ENCODE measurements at places on chromosomes 2 and 18.

GRCh38 chr2:150373374-150373773 lies 114.1 kb downstream of the RND3 start:
- DNase-seq = no peak

DNA sequence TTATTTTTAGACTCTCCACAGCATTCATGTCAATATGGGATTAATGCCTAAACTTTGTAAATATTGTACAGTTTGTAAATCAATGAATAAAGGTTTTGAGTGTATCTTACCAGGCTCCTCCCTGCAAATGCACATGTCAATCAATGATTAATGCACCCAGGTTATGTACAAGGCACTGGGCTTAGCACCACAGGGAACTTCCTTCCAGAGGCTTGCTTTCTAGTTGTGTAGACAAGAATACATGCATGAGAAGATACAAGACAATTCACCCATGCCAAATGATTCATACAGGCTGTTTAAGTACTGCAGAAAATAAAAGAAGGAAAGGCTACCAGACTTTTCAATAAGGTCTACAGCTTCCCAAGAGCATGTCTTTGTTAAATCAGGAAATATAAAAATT lies 114.1 kb downstream of the MMADHC start:
- DNase-seq = no peak

- DNase-seq = no peak
Observed at GRCh38 chr18:55552526-55553189, 35.3 kb downstream of the TCF4 start.

DNA sequence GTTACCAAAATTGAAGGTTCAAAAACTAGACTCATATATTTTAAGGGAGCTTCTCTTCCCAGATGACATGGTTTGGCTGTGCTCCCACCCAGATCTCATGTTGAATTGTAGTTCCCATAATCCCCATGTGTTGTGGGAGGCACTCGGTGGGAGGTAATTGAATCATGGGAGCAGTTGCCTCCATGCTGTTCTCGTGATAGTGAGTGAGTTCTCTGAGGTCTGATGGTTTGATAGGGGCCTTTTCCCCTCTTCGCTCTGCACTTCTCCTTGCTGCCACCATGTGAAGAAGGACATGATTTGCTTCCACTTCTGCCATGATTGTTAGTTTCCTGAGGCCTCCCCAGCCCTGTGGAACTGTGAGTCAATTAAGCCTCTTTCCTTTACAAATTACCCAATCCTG lies 140.1 kb downstream of the MAIP1 start:
- no peak for DNase-seq

GRCh38 chr2:69770747-69771146 lies 28.8 kb downstream of the ANXA4 start:
- DNase-seq = no peak

DNA sequence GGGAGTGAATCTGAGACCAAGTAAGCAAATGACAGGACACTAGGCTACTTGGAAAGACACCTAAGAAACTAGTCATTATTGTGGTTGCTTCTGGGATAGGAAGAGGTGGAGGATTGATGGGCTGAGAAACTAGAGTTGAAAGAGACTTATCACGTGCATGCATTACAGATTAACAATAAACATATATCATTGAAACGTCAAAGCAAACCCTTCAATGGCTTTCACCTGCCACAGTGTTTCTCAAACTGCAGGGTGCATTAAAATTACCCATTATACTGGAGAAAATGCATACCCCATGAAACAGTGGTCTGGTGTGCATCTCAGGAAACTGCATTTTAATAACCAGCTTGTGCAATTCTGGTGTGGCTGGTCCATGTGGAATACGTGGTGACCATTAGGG lies 318.8 kb downstream of the SMAD2 start:
- no peak for DNase-seq

GRCh38 chr2:71534201-71534600 lies 80.8 kb downstream of the DYSF start:
- DNase-seq = no peak

DNA sequence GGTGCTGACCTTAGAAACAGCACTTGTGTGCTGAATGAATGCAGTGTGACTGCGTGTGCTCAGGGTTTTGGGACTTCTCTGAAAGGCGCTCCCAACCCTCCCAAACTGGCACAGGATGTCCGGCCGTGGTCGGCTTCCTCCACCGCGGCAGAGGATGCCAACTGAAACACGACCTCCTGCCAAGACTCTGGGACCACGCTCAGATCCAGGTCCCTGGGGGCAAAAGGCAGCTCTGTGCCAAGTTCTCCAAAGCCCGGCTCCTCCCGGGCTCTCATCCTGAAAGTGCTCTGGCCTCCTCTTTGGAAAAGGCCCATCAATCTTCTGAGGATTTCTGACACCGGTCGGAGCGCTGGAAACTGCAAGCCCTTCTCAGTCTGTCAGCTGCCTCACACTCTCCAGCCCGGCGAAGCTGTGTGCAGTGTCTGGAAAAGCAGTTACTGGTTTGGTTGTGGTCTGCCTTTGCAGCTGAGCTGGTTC lies 32.3 kb upstream of the ZBTB7C start:
- DNase-seq = peak; percentile 82

DNA sequence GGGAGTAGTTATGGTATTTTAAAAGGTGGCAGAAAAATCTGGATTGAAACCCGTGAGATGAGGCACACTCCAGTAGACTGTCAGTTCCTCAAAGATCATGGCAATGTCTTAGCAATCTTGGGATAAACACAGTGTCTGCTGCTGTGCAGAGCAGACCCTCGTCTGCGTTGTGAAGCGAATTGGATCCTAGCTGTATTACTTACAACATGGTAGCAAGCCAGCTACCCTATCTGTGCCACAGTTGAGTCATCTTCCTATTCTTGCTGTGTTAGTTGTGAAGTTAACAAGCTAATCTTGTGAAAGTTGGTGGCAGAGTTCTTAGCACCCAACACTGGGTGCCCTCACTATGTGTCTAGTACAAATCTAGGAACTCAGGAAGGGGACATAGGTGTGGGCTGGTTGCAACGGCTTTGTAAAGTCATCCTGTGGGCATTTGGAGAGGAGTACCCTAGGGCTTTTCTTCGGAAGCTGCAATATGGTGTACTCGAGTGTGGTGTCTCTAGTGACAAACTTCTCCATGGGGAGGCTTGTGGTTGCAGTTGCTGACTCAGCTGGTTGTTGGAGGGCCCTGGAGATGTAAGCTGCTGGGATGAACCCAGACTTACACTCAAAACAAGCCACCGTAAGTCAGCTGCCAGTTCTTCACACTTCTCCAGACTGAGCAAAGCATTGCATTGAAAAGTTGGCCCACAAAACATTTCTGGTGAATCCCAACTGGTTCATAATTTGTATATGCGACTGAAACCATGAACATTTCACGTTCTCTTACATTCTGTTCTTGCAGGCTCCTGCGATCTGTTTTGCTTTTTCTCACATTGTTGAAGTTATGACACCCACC lies 61.5 kb downstream of the ADCYAP1 start:
- DNase-seq = no peak

- DNase-seq = no peak
Observed at GRCh38 chr2:65292106-65292400, 64.4 kb downstream of the ACTR2 start.
